ENCODE measurements at places on chromosomes 2 and 18.

- no peak for DNase-seq
Observed at GRCh38 chr2:241425368-241425767, 69.3 kb downstream of the FARP2 start.

- DNase-seq = no peak
Observed at GRCh38 chr2:96601382-96602292, 36.5 kb downstream of the KANSL3 start.

DNA sequence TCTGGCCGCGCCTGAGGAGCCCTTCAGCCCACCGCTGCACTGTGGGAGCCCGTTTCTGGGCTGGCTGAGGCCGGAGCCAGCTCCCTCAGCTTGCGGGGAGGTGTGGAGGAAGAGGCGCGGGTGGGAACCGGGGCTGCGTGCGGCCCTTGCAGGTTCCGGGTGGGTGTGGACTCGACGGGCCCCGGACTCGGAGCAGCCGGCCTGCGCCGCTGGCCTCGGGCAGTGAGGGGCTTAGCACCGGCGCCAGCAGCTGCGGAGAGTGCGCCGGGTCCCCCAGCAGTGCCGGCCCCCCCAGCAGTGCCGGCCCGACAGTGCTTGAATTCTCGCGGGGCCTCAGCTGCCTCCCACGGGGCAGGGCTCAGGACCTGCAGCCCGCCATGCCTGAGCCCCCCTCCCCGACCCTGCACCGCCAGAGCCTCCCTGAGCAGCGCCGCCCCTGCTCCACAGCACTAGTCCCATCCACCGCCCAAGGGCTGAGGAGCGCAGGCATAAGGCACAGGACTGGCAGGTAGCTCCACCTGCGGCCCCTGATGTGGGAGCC lies 534.2 kb downstream of the ZNF804A start:
- DNase-seq = no peak

DNA sequence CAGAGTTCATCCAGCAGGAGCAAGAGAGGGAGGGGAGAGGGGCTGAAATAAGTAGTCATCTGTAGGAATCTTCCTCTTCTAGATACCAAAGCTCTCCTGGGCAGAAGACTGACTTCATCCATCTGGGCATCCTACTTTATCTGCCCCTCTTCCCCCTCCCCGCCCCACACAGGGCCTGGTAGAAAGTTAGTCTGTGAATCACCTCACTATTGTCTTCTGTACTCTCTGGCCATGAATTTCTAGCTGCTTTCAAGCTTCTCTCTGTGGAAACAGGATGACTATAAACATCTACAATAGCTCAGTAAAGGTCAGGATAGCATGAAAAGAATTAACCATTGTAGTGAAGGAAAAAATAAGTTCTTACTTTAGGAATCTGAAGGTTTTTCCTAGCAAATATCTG lies 47.7 kb upstream of the RNU4ATAC start:
- DNase-seq = no peak

GRCh38 chr2:170717991-170718589 lies 3.0 kb downstream of the SP5 start:
- no peak for DNase-seq

GRCh38 chr2:204004912-204005311 lies 68.3 kb downstream of the ICOS start:
- DNase-seq = no peak

All from T-helper 17 cell (primary cell).